RPMI7951 (cell line): ENCODE measurements at places on chromosomes 6 and 20. TPM values are rescaled to one million over a fixed set of nuclear protein-coding genes. Genes with fewer than 3 reads are reported as not detected.

DNA sequence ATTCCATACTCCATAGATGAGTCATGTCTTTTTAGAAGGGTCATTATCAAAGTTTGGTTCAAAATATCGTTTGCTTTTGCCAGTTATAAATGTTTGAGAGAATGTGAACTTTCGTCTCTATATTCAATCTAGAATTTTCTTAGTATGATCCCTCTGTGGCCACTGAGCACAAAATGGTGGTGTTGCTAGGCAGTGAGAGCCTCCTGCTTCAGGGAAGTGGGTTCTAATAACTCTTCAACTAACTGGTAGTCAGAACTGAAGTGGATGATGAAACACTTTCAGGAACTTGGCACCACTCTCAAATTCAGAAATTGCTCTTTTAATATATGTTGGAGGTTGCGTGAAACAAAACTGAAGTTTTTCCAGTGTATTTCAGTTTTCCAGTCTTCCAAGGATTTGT, 125.0 kb upstream of the DOK5 start:
- DNase-seq, result peak; percentile 15

DNA sequence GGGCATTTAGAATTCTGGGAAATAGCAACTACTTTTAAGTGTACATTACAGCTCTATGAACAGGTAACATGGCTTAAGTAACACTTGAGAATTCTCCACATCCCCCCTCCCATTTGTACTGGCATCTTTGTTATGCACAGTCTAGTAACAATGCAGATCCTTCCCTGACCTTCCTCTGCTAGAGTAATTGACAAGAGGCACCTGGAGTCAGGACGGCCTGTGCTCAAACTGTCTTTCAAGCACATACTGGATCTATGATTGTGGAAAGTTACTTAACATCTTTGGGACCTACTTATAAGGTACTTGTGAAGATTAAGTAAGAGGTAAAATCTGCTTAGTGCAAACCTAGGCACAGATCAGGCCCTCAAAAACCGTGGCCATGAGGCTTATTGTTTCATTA, 21.9 kb upstream of the GSTA3 start:
- DNase-seq, result no peak

- DNase-seq, result no peak
Measured at GRCh38 chr20:62524505-62524911, 48.7 kb upstream of the GATA5 start.

- DNase-seq, result peak; percentile 67
Measured at GRCh38 chr6:166786704-166787293, 159.7 kb upstream of the RPS6KA2 start.

ZFP57 gene
- not detected in 2 replicates for total RNA-seq
